ENCODE measurements at places on chromosomes 6 and 20.

DNA sequence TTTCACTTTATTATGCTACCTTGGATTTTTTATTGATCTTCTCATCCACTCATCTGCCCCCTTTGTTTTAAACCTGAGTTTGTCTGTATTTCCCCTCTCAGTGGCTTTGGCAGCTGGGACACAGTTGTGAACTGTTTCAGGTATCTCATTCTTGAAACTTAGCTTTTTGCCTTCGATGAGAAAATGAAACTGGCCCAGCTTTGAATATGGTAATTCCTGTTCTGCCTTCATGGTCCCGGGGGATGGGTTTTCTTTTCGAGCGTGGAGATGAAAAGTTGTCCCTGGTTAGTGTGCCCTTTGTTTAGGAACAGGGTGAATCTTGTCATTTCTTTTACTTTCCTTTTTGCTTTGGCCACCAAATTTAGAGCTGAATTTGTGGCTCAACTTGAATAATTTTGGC lies 25.6 kb downstream of the DHX35 start:
- no peak for DNase-seq

- DNase-seq, result no peak
These were observed 545.5 kb downstream of the EPM2A start for GRCh38 chr6:145189836-145190235.

- no peak for DNase-seq
These were observed 38.5 kb downstream of the EDN1 start for GRCh38 chr6:12328701-12329100.

GRCh38 chr6:22673474-22673873 lies 104.1 kb downstream of the HDGFL1 start:
- DNase-seq, result no peak

- DNase-seq, result no peak
These were observed 182.5 kb downstream of the CDC5L start for GRCh38 chr6:44569931-44570385.

- DNase-seq, result no peak
These were observed 263.0 kb downstream of the FOXC1 start for GRCh38 chr6:1872649-1873131.

DNA sequence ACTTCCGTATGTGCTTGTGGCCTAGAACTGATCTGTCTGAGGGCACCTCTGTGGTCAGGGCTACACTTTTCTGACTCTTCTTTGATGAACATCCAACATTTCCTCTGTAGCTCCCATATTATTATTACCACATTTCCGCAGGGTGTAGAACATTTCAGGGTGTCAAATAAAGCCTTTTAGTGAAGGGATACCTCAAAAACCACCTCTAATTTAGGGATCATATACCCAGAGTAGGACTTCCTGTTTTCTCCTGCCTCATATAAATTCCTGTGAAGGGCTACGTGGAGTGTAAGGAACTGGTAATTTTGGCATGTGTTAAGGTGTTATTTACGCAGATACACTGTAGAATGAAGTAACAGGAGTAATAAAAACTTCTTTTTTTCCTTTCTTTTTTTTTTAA lies 5.5 kb upstream of the MUC22 start:
- DNase-seq, result no peak

DNA sequence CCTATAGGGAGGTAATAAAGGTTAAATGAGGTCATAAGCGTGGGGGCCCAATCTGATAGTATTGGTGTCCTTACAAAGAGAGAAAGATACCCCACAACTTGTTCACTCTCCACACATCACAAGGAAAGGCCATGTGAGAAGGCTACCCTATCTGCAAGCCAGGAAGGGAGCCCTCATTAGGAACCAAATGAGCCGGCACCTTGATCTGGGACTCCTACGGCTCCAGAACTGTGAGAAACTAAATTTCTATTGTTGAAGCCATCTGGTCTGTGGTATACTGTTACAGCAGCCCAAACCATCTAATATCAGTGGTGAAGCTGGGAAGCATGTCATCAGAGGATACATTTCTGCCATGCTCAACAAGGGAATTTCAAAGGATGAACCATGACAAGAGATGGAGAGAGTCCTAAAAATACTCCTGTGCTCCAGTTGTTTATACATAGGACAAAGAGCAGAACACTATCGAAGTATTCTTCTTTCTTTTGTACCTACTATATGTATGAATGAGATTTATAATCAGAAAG lies 10.4 kb downstream of the COX7A2 start:
- DNase-seq, result no peak

DNA sequence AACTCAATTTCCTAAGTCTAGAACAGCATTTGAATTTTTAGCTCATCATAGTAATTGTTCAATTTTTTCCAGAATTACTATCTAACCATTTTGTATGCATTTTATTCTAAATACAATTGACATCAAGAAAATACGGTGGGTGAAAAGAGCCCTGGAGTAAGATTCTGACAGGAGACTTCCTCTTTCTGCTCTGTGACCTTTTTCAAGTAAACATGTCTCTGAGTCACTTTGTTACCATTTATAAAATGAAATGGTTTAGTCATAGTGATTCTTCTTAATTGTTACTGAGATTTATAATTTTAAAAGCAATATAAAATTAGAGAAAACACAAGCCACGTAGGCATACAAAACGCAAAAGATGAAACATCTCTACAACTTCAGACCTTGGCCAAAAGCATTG lies 80.2 kb downstream of the PLCB1 start:
- no peak for DNase-seq

GRCh38 chr6:148195511-148195910 lies 147.1 kb upstream of the SASH1 start:
- no peak for DNase-seq

DNA sequence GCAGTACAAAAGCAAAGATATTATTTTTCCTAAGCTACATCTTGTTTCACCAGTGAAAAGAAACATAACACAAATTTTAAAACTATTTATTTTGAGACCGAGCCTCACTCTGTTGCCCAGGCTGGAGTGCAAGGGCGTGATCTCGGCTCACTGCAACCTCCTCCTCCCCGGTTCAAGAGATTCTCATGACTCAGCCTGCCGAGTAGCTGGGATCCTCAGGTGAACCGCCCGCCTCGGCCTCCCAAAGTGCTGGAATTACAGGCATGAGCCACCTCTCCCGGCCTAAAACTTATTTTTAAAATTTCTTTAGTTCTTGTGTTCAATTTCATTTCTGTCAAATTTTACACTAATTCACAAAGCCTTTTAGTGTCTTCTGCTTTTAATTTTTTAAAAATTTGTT lies 5.9 kb downstream of the SRSF12 start:
- DNase-seq, result no peak

GRCh38 chr20:25089662-25090061 lies 7.7 kb upstream of the VSX1 start:
- DNase-seq, result no peak

- no peak for DNase-seq
These were observed 146.4 kb downstream of the RPS12 start for GRCh38 chr6:132960720-132961119.

DNA sequence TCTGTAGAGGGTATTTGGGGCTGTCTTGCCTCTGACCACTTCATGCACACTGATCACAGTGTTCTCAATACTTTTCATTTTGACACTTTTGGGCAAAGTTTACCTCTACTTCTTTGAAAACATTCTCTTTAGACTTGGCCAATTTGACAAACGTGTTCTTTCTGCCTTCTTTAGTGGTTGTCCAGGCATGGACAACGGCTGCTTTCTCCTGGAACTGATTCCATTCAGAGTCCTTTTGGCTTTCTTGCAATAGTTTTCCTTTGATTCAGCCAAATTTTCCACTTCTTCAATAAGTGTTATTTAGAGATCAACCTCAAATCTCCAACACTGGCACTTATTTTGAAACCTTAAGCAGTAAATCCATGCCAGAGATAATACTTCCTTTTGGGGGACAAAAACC lies 6.7 kb upstream of the CST9 start:
- DNase-seq, result no peak

GRCh38 chr6:66930559-66931290 lies 1223.7 kb upstream of the EYS start:
- no peak for DNase-seq

DNA sequence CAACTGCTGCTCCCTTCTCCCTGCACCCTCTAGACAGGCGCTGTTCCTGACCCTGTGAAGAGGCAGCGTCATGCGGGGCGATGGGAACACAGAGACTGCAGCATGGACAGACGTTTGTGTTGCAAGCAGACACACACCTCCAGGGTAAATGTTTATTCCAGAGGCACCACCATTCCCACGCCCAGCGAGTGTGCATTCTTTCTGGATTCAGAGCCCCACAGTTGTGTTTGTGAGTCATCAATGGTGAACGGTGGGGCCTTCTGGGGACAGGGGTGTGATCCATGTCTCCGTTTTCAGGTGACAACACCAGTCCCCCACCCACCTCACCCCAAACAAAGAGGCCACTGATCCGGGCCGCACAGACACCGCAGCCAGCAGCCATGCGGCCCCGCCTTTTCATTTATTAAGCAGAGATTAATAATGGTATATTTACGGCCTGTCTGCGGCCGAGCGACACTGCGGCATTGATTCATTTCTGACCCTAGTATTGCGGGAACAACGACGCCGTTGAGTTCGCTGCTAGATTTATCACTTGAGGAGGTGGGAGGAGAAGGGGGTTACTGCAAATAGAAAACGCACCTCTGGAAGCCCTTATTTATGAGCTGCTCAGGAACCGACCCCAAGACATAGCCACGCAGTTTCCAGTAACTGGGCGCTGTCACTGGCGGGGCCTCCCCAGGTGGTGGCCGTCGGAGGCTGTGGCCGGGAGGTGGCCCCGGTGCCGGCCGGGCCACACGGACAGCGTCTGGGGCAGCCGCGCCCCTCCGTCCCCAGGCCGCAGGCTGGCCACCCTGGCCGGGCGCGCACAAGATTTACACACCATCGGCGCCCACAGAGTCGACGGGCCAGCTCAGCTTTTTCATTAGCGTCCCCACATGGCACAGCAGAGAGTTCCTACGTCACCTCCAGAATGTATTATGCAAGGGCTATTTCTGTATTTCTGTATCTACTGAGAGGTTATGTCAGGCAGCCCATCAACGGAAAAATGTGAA lies 367.6 kb downstream of the THBS2 start:
- no peak for DNase-seq

- no peak for DNase-seq
These were observed 423 bp downstream of the KLHDC3 start for GRCh38 chr6:43014434-43014909.

DNA sequence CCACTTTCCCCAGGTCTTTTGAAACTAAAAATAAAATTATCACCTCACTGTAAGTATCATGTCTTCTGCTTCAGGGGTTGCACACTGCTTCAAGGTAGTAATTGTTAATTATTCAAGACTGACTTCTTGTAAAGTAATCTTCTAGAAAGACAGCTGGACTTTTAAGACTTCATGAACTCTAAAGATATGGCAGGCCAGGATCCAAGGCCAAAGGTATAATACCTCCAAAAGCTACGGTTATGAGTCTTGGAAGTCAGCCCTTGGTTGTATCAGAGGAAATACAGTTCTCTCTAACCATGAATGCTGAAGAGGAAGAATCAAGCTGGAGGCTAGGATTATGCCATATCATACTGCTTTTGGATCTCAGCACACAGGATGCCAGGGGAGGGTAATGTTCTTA lies 1346.8 kb upstream of the GJE1 start:
- no peak for DNase-seq

DNA sequence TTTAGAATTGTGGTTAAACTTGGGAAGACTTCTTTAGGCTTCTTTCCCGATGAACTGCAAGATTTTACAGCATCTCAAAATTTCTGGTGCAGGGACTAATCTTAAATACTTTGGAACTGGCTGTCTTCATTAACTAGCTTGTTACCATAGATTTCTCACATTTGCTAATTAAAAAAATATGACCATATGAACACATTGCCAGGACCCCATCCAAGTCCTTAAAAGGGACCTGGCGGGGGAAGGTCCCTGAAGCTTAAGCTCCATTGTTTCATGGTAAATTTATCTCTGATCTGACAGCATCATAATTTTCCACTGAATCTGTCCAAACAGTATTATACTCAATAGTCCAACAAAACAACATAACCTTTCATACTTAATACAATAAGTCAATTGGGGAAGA lies 517.8 kb upstream of the FLRT3 start:
- DNase-seq, result no peak

DNA sequence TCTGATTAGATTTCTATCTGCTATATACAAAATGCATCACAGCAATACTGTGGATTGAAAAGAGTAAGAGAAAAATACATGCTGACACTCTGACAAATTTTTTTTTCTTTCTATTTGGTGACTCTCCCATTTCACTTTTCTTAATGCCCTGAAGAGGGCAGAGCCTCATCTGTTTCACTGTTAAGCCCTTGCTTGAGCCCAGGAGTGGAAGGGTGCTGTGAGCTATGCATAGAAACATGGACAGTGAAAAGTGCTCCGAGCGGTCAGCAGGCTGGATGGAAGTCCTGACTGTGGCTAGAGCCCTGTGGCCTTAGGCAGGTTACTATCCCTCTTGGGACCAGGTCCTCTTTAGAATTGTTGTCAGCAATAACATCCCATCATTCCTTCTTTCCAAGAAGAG lies 17.4 kb upstream of the CSE1L start:
- DNase-seq, result no peak

- DNase-seq, result no peak
These were observed 241.4 kb downstream of the ESR1 start for GRCh38 chr6:152048921-152049320.

DNA sequence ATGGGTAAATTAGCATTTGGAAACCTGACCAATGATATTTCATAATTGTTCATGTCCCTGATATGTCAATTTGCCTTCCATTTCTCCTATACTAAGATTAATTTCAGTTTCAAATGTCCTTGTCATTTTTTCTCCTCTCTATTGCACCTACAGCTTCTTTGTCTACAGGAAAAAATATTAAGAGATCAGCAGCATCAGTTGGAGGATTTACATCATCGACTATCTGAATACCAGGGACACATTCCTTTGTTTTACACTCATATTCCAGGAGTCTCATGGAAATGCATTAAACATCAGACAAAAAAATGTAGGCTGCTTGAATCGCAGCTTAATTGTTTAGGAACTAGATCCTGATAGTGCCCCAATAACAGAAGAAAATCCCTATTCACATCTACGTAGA lies 188.2 kb downstream of the PRKN start:
- DNase-seq, result no peak

DNA sequence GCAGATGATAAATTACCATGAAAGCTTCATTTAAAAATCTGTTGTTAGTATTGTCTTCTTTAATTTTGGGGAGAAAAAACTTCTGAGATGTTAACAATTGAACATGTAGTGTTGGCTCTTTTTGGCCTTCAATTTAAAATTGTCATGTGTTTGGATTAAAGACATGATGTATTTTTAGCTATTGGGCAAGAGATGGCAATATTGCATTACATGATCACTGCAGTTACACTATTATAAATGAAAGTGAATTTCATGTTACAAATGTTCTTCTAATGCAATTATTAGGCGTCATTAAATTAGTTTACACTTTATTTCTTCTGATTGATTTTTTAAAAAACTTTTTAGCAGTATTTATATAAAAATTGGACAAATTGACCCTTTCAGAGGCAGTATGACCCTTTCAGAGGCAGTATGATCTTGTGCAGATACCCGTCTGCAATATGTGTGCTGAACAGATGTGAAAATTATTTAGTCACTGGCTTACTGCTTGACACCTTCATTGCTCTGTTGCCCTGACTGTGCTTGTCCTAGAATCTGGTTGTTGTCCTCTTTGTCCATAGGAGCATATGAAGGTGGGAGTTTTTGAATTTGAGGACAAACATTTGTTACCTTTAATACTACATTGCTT lies 25.8 kb downstream of the CDKAL1 start:
- DNase-seq, result no peak

Data from glomerular endothelial cell (primary cell).